ENCODE measurements at places on chromosomes 16 and 17.

DNA sequence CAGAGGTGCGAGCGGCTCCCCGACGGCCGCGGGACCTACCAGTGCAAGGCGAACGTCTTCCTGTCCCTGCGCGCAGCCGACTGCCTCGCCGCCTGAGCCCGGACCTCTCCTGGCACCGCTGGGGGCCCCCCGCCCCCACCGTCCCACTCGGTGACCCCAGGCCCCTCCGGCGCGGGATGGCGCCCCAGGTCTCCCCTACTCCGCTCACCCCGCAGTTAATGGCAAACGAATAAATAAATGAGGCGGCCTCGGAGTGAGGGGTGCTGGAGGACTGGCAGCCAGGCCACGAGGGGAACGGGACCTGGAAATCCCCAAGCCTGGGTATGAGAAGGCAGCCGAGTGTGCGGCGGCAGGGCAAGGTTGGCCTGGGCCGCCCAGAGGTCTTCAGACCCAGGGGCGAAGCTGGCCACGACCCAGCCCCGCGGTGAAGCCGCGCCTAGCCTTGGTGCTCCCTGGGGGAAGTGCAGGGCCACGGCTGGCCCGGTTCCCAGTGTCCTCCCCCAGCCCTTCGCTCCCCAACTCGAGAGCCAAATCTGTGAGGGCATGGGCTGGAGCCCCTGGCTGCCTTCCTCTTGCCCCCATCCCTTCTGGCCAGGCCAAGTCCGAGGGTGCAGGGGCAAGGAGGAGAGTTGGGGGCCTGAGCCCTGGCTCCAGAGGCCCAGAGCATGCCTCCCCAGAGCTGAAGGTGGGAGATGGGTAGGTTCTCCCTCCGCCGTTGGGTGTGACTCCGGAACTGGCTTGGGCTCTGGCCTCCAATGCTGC is 796 bp downstream of the NPB start:
- peak; percentile 26 for DNase-seq

DNA sequence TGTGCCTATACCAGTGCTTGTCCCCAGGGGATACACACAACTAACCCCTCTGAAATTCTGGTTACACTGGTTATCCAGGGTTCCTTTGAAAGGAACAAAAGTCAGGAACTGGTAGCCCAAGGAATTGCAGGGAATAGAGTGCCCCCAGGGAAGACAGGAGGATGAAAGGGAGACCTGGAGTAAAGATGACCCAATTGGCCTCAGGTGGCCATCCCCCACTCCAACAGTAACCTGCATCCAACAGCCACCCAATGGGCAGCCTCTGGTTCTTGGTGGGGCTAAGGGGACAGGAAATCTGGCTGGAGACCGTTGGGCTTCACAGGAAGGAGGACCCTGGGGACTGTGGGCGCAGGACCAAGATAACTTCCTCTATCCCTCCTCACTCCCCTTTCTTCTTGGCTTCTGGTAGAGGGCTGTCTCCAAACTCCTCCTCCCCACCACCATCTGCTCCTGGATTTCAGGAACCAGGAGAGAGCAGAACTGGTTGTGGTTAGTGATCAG is 826 bp upstream of the MPO start:
- DNase-seq: no peak

- DNase-seq: peak; percentile 47
Observed at GRCh38 chr17:4365628-4366326, 698 bp downstream of the UBE2G1 start.

- no peak for DNase-seq
Observed at GRCh38 chr17:13384626-13385025, 217.1 kb downstream of the HS3ST3A1 start.

DNA sequence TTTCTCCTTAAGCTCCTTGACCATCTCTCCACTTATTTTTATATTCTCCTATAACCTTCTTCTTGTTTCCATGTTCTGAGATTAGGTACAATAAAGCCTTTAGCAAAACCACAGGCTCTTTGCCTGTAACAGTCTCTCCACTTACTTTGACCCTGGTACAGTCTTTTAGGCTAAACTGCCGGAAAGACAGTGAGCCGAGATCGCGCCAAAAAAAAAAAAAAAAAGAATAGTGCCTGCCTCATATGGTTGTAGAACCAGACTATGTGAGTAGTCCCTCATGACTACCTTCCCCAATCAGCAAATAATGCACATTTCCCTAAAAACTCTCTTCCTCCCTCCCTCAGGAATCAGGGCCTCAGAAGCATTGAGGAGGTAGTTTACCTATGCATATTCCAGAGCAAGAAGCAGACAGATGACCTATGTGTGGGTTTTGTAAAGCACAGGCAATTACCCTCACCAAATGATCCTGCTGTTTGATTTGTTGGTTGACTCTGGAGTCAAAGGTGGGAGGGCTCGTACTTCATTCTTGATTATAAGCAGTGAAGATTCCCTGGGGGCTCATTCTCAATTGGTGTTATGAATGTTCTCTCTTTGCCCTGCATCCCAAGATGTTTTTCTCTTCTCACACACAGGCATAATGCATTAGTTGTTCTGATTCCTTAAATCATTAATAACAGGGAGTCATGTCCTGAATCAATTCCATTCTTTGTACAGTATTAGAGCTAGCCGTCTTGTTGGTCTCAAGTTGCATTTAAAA is 8.9 kb upstream of the NME1 start:
- DNase-seq: no peak

DNA sequence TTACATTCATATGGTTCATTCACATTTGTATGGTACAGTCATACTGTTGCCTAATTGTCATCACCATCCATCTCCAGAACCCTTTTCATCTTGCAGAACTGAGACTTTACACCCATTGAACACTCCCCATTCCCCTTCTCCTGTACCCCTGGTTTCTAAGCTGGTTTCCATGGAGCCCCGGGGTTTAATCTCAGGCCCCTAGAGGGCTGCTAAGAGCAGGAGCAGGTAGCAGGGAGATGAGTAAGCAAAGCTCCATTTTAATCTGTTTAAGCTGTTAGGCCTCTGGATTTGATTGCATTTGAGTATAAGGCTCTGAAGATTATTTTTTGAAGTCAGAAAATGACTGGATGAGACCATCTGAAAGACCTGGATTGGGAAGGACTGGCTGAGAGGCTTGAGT is 68.5 kb upstream of the RPL38 start:
- no peak for DNase-seq

DNA sequence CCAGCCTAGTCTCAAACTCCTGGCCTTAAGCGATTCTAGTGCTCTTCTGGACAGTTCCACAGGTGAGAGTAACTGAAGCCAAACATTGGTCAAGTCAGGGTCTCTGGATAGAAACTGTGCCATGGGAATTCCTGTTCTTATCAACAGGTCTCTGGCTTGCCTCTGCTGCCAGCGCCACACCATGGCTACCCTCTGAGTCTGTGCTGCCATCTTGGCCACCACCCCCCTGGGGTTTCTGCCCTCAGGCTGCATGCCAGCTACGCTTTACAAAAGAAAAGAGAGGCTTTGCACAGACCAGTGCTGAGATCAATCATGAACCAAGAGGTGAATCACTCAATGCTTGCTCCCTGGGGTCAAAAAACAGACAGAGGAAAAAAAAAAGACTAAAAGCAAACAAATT is 24.4 kb upstream of the CREBBP start:
- DNase-seq: no peak

- no peak for DNase-seq
Observed at GRCh38 chr16:3824121-3824795, 56.3 kb downstream of the CREBBP start.

DNA sequence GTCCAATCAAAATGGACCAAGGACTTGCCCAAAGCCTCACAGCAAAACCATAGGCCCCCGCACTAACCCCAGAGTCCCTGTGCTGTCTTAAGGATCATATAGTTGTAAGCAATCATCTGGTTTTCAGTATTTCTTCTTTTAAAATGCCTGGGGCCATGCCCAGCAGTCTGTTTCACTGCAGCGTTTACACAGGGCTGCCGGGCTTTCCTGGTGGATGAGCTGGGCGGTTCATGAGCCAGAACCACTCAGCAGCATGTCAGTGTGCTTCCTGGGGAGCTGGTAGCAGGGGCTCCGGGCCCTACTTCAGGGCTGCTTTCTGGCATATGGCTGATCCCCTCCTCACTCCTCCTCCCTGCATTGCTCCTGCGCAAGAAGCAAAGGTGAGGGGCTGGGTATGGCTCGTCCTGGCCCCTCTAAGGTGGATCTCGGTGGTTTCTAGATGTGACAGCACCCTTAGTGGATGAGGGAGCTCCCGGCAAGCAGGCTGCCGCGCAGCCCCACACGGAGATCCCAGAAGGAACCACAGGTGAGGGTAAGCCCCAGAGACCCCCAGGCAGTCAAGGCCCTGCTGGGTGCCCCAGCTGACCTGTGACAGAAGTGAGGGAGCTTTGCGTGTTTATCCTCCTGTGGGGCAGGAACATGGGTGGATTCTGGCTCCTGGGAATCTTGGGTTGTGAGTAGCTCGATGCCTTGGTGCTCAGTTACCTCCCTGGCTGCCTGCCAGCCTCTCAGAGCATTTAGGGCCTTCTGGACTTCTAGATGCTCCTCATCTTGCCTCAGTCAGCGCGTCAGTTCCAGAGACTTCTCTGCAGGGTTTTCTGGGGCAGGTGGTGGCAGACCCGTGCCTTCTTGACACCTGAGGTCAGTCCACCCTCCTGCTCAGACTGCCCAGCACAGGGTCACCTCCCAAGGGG is 24.8 kb upstream of the STH start:
- DNase-seq: no peak

GRCh38 chr17:15883617-15884111 is 61.3 kb upstream of the ADORA2B start:
- DNase-seq: no peak

DNA sequence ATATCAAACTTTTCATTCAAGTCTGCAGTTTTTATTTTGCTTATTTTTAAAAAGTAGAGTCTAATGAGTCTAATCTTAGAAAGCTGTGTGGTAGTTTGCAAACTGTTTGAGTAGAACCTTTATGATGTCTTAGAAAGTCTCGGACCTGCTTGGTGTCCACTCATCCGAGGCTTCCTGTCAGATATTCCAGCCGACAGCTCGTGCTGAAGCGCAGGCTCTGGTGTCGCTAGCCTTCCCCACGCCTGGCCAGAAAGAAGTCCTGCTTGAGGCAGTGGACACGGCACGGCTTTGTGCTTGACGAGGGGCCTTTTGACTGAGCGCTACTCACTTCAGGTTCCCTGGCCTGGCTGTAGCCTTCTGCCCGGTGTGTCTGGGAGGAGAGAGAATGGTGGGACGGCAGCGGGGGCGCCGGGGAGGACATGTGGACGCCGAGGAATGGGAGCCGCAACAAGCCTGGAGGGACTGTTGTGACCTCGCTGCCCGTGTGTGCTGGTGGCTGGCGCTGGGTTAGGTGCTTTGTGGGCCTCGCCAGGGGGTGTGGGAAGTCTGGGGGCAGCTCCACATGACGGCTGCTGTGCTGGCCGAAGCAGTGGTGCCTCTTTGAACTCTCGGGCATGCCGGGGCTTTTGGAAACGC is 33.5 kb downstream of the BANP start:
- no peak for DNase-seq

- DNase-seq: no peak
Observed at GRCh38 chr16:67697422-67698185, 21.5 kb downstream of the GFOD2 start.

DNA sequence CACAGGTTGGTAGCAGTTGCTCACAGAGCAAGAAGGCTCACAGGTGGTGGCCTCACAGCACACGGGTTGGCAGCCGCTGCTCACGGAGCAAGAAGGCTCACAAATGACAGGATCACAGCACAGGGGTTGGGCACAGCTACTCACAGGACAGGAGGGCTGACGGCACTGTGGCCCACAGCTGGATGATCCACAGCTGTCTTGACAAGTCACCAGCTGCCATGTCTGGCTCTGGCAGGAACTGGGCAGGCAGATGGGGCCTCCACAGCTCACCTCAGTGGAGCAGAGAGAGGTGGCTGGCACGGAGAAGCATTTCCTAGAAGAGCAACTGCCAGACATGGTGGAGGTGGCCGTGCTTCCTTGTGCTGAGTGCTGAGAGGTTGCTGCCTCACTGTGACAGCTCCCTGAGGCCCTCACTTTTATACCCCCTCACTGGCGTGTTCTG is at the start of gene KRTAP16-1:
Gene KRTAP16-1, minus strand, starts transcription at position 392 of the 442 bp plus-strand sequence. Its CDS starts 56 bp downstream, at position 336.
- peak; percentile 21 for DNase-seq

GRCh38 chr16:78122774-78123315 is 23.4 kb downstream of the WWOX start:
- DNase-seq: no peak

DNA sequence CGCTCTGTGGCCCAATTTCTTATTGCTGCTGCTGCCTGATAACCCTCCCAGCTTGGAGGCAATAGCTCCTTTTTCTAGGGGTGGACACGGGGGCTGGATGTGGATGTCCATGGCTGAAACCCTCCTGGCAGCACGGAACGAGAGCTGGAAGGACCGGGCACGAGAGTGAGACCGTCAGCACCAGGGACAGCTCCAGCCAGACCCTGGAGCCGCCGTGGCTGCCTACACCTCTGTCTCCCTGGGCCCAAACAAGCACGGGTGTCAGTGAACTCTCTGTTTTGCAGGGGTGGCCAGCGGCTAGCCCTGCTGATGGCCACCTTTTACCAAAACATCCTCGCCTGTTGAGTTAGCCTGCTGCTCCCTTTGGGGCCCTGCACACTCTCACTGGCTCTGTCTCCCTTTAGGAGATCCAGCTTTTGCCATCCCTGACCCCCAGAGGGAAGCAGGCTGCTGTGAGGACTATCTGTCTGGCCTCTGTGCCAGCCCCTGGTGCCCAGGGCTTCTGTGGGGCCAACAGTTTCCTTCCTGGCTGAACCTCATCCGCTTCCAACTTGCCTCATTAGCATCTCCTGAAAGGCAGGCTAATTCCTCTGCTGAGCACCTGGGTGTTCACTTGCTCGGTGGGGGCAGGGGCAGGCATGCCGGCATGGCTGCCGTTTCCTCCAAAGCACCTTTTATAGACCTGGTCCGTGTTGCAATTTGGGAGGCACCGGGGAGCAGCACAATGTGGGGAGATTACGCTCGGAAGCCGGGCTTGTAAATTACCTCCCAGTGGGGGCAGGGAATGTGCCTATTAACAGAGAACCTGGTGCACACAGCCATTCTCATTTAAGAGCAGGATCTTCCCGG is 118.1 kb downstream of the ENGASE start:
- DNase-seq: peak; percentile 39

DNA sequence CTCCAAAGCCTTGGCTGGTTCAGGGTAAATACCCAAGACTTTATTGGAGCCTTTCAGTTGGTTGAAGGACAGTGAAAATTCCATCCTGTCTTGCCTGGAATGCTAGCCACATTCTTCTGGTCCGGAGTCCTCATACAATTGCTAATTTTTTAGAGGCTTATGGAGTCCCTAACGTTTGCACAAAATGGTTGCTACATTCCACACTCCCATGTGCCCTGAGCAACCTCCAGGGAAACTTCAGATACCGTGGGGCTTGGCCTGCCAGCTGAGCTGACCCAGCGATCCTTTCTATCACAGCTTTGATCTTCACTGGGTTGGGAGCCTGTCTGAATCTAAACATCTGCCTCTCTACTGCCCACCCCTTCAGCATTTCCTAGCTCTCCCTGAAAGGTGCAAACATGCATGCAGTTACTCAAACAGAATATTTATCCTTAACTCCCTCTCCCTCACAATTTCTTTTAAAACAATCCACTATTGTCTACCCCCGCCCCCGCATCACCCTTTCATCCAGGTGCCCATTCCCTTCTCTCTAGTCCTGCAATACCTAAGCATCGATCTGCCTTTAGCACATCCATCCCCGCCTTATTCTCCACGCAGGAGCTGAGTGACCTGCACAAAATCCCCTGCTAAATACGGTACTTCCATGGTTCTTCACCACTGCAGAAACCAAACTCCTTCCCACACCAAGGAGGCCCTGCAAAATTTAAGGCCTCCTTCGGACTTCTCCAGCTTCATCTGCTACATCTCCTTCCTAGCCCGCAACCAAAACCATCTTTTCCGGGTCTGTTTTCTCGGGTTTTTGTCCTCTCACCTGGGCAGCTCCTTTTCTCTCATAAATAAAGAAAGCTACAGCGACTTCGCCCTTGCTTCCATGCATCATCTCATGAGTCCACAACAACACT is 810 bp upstream of the GAN start:
- DNase-seq: no peak

- DNase-seq: no peak
Observed at GRCh38 chr16:31700200-31700529, 172.5 kb downstream of the AHSP start.
